ENCODE measurements at places on chromosomes 13 and 19. TPM values are rescaled to one million over a fixed set of nuclear protein-coding genes. Genes with fewer than 3 reads are reported as not detected.

DNA sequence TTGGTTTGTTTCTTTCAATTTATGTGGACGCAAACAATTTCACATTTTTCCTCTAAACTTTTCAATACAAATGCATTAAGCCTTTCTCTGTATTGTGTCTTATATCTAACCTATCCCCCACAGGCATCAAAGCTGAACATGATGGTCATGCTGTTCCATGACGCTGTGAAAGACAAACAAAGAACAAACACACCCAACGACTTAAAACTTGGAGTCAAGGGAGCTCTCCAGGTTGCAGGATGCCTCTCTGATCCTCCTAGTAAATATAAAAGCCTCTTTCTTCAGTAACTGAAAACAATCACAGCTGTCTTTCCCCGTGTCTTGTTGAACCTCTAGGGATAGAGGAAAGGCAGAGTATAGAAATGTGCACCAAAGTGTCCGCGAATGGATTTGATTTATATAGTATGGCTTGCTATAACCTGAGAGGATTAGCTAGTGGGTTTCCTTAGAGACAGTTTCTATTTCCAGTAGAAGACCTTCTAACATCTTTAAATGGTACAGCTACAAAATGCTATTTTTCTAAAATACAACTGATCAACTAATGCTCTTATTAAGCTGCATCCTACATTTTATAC lies 43.1 kb downstream of the PCDH9 start:
- DNase-seq = no peak
- no peak overlapping the region for H3K27ac ChIP-seq
- no peaks in the 10 kb centered on the region for H3K4me1 ChIP-seq
- no peaks in the 10 kb centered on the region for H3K36me3 ChIP-seq

DNA sequence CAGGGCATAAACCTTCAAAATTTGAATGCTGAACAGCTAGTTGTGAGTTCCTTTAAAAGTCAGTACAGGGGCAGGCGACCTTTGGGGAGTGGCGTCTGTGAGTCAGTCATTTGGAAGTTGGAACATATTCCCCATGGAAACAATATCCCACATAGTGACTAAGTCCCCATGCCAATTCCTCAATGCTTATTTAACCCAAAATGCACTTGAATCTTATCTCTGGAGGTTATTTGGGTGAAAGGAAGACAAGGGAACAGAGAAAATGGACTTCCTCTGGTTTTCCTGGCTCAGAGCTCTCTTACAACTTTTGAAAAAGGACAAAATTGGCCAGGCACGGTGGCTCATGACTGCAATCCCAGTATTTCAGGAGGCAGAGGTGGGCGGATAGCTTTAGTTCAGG lies 479.2 kb upstream of the NBEA start:
- no peaks in the 10 kb centered on the region for H3K4me1 ChIP-seq
- no peaks in the 10 kb centered on the region for H3K27me3 ChIP-seq

DNA sequence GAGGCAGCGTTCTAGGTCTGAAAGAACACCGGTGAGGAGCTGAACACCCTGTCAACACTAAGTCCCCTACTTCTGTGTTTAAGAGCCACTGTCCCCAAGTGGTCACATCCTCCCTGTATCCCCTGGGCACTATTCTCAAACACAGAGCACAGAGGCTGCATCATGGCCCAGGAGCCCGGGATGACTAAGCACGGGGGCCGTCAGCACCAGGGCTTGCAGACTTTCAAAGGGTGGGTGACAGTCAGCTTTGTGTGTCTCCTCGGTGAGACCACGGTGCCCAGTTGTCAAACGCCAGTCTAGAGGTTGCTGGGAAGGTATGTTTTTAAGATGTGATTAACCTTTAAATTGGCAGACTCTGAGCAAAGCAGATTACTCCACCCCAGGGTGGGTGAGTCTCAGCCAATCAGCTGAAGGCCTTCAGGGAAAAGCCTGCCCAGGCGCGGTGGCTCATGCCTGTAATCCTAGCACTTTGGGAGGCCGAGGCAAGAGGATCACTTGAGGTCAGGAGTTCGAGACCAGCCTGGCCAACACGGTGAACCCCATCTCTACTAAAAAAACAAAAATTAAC lies 8.0 kb downstream of the MAP2K2 start:
- H3K27me3 ChIP-seq = no peaks in the 10 kb centered on the region
- peaks cover 24% of the 10 kb centered on the region for H3K4me1 ChIP-seq

DNA sequence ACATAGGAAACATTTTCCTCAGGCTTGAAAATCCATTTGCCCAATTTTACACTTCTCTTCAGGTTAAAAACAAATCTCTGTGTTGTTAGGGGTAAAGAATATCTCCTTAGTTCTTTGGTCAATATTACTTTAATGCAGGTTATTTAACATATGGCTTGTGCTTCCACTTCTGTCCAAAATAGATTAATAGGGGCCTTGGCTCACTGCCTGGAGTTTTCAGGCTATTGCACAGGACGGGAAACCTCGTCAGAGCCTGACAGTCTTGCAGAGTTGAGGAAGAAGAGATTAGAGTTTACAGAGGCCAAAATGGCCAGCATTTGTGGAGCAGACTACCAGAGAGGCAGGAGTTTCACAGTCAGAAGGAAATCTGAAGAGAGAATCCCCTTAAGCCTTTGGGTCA lies 863.9 kb upstream of the GPC6 start:
- DNase-seq = no peak
- no peaks in the 10 kb centered on the region for H3K4me1 ChIP-seq
- H3K36me3 ChIP-seq = no peaks in the 10 kb centered on the region
- no peaks in the 10 kb centered on the region for H3K27me3 ChIP-seq
- no peak overlapping the region for H3K4me3 ChIP-seq

- H3K27ac ChIP-seq = no peak overlapping the region
- H3K4me1 ChIP-seq = no peaks in the 10 kb centered on the region
- H3K27me3 ChIP-seq = peaks cover 1% of the 10 kb centered on the region
- no peak overlapping the region for H3K4me3 ChIP-seq
- DNase-seq = no peak
These were observed 47.5 kb downstream of the ZNF536 start for GRCh38 chr19:30419568-30420180.

The LIPE gene
- total RNA-seq = 39.1 TPM

The DEDD2 gene
- 34.8 TPM for total RNA-seq

The ZNF579 gene
- 9.6 TPM for total RNA-seq

The C1QTNF9B gene
- total RNA-seq = not detected

The ZNF439 gene
- total RNA-seq = 3.3 TPM
